Activated CD4-positive, alpha-beta memory T cell treated with anti-CD3 and anti-CD28 coated beads for 36 hours (primary cell): ENCODE measurements at places on chromosomes 13 and 19.

DNA sequence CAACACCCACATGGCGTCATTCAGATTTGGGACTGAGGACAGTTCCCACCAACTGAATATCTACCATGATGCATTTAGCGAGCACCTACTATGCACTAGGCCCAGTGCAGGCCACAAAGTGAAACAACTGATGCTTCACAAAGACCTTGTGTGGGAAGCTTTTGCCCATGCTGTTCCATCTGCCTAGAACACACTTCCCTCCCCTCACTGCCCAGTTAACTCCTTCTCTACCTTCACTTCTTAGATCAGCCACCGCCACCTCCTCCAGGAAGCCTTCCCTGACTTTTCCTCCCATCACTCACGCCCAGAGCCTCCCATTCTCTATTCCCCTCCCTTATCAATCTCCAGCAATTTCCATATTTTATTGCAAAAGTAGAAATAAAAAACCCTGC lies 25.7 kb downstream of the PTPRS start:
- no peak overlapping the region for H3K27ac ChIP-seq
- H3K4me1 ChIP-seq: no peaks in the 10 kb centered on the region
- peaks cover 16% of the 10 kb centered on the region for H3K27me3 ChIP-seq
- DNase-seq: no peak

- no peaks in the 10 kb centered on the region for H3K36me3 ChIP-seq
- no peak overlapping the region for H3K4me3 ChIP-seq
- H3K27ac ChIP-seq: no peak overlapping the region
- H3K4me1 ChIP-seq: peaks cover 13% of the 10 kb centered on the region
Observed at GRCh38 chr19:35110974-35111373, 4.6 kb upstream of the FXYD3 start.

DNA sequence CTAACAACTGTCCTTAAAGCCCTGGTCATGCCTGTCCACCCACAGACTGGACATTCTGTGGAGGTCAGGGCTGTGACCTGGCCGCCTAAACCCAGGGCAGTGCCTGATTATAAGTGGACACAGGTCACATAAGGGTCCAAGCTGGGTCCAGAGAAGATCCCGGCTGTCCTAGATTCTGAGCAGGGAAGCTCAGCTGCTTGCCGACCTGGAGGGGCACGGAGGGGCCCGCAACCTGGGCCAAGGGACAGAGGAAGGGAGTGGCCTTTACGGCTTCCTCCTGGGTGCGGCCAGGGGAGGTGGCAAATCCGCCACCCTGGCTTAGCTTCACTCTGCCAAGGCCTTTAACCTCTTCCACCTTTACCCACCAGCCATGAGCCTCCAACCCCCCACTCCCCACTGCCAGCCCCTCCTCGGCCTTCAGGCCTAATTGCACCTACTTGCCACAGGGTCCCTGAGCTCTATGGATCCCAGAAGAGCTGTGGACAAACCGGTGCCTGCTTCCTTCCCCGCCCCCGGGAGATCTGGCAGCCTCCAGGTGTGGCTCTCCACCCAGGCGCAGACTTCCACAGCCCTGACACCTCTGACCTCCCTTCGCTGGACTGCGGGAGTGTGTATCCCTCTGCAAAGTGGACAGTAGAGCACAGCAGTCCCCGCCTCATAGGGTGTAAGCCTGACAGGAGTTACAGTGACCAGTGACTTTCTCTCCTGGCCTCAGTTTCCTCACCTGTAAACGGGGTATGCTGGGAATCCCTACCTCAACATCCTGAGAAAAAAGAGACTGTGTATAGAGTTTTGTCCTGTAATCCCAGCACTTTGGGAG lies 1.7 kb downstream of the CD320 start:
- peaks cover 31% of the 10 kb centered on the region for H3K4me1 ChIP-seq
- peak overlapping the region; percentile 92 for H3K27ac ChIP-seq
- no peaks in the 10 kb centered on the region for H3K27me3 ChIP-seq
- H3K36me3 ChIP-seq: peaks cover 9% of the 10 kb centered on the region

- no peak for DNase-seq
- no peaks in the 10 kb centered on the region for H3K27me3 ChIP-seq
- no peaks in the 10 kb centered on the region for H3K4me1 ChIP-seq
- H3K36me3 ChIP-seq: peaks cover 33% of the 10 kb centered on the region
- H3K4me3 ChIP-seq: no peak overlapping the region
Observed at GRCh38 chr13:37029617-37030016, 29.0 kb downstream of the EXOSC8 start.

- H3K4me1 ChIP-seq: no peaks in the 10 kb centered on the region
- no peaks in the 10 kb centered on the region for H3K36me3 ChIP-seq
- no peaks in the 10 kb centered on the region for H3K27me3 ChIP-seq
- no peak for DNase-seq
- no peak overlapping the region for H3K27ac ChIP-seq
- no peak overlapping the region for H3K4me3 ChIP-seq
Observed at GRCh38 chr13:105569816-105570215, 965.6 kb downstream of the EFNB2 start.

DNA sequence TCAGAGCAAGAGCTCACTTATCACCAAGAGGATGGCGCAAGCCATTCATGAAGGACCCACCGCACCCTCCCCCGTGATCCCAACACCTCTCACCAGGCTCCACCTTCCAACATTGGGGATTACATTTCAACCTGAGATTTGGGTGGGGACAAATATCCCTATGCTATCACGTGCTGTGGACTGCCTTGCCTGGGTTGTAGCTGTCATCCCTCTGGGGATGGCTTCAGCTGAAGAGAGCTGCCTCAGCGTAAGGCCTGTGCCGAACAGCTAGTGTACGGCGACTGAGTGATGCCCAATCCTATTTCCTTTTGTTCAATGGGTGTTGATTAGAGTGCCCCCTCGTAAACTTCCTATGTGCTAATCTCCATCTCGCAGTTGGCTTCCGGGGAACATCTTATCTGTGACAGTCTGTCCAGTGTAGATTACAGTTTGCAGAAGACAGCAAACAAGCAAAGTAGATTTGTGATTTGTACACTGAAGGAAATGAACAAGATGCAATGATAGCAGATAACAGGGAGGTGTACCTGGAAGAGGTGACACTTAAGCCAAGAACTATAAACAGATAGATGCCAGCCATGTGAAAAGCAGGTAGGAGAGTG lies 11.8 kb upstream of the RCBTB1 start:
- no peaks in the 10 kb centered on the region for H3K36me3 ChIP-seq
- H3K4me1 ChIP-seq: no peaks in the 10 kb centered on the region
- no peak overlapping the region for H3K4me3 ChIP-seq

DNA sequence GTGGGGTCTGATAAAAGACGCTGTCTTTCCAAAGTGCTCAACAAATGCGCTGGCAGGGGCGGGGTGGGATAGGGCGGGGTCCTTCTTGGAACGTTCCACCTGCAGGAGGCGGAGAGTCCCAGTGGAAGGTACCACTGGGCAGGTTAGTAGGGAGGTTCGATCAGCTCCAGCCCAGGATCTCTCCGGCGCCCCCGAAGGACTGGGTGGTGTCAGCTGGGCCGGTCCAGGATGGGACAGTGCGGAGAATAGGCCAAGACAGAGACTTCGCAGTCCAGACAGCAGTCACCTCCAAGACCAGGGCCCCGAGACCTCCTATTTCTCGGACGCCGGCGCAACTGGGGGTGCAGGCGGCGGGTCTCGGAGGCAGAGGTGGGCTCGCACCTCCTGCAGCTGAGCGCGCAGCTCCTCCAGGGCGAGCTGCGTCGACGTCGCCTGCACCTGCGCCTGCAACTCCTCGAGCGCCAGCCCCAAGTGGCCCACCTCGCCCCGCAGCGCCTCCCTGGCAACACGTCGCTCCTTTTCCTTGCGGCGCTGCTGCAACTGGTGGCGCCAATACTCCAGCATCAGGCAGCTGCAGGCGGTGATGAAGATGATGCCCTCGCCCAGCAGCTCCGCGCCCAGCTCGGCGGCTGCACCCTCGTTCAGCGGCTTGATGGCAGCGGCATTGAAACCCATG lies 21.6 kb downstream of the VASP start:
- no peak overlapping the region for H3K4me3 ChIP-seq
- H3K27ac ChIP-seq: no peak overlapping the region
- peaks cover 27% of the 10 kb centered on the region for H3K36me3 ChIP-seq

GRCh38 chr19:8665468-8666213 lies 33.0 kb downstream of the ACTL9 start:
- no peaks in the 10 kb centered on the region for H3K36me3 ChIP-seq
- peaks cover 33% of the 10 kb centered on the region for H3K4me1 ChIP-seq
- H3K4me3 ChIP-seq: no peak overlapping the region
- peak overlapping the region; percentile 36 for H3K27ac ChIP-seq

DNA sequence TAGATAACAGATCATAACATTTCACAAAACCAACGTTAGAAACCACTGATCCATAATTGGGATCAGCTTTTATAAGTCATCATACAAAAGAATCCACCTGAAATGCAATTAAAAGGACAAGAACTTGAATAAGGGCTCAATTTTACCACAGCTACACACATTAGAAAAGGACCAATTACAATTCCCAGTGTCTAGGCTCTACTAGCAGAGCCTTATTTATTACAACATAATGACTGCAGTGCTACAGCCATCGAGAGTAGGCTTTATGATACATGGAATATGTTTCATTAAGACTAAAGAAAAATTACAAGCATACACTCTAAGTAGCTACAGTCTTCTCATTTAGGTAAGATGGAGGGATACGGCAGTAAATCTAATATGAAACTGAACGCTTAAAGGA lies 2.9 kb downstream of the RBM26 start:
- H3K4me1 ChIP-seq: peaks cover 60% of the 10 kb centered on the region
- H3K36me3 ChIP-seq: peaks cover 20% of the 10 kb centered on the region
- H3K4me3 ChIP-seq: no peak overlapping the region
- H3K27ac ChIP-seq: peak overlapping the region; percentile 40

- DNase-seq: no peak
- H3K4me3 ChIP-seq: no peak overlapping the region
- no peak overlapping the region for H3K27ac ChIP-seq
- H3K4me1 ChIP-seq: no peaks in the 10 kb centered on the region
- no peaks in the 10 kb centered on the region for H3K36me3 ChIP-seq
- no peaks in the 10 kb centered on the region for H3K27me3 ChIP-seq
Observed at GRCh38 chr13:35179920-35180663, 238.0 kb downstream of the NBEA start.

DNA sequence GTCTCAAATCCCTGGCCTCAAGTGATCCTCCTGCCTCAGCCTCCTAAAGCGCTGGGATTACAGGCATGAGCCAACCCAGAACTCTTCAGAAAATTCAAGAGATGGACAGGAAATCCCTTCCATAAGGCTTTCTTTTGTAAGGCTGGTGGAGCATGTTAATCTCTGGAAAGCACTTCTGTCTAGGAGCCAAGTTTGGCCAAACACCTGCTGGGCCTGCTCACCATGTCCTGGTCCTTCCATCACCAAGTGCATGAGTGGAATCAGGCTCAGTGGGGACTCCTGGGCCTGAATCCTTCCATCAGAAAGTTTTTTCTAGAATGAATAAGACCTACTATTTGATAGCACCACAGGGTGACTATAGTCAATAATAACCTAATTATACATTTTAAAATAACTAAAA lies 148.0 kb downstream of the DCLK1 start:
- no peak overlapping the region for H3K4me3 ChIP-seq
- peaks cover 2% of the 10 kb centered on the region for H3K27me3 ChIP-seq
- DNase-seq: no peak

GRCh38 chr13:69948016-69948415 lies 159.6 kb upstream of the ATXN8OS start:
- no peak overlapping the region for H3K4me3 ChIP-seq
- no peak overlapping the region for H3K27ac ChIP-seq
- H3K27me3 ChIP-seq: no peaks in the 10 kb centered on the region

DNA sequence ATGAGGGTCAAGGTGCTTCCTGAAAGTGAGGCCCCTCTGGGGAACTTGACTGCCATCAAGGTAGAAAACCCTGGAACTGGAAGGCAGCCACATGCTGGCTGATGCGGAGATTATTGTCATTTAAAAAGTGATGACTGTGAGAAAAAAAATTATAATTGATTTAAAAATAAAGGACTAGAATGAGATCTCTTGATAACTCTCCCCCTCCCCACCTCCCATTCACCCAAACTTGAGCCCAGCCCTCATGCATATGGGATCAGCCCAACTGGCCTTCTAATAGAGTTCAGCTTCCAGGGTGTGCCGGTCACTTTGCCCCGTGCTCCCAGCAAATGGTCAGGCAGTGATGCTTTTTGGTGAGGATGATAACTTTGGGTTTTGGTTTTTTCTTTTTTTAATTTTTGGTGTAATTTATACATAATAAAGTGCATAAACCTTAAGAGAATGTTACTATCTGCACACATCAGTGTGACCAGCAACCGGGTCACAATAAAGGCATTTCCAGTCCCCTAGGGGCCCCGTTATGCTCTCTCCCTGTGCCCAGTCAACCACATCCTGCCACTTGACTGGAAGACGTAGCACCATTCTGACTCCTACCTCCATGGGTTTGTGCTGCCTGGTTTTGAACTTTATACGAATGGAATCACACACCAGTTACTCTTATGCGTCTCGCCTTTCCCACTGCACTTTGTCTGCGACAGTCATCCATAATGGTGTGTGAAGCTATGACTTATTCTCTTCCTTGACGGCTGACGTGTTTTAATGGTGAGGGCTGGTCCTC lies 187.9 kb downstream of the USP12 start:
- DNase-seq: peak; percentile 31
- no peaks in the 10 kb centered on the region for H3K4me1 ChIP-seq
- H3K36me3 ChIP-seq: no peaks in the 10 kb centered on the region
- no peak overlapping the region for H3K27ac ChIP-seq
- peaks cover 11% of the 10 kb centered on the region for H3K27me3 ChIP-seq
- H3K4me3 ChIP-seq: no peak overlapping the region

DNA sequence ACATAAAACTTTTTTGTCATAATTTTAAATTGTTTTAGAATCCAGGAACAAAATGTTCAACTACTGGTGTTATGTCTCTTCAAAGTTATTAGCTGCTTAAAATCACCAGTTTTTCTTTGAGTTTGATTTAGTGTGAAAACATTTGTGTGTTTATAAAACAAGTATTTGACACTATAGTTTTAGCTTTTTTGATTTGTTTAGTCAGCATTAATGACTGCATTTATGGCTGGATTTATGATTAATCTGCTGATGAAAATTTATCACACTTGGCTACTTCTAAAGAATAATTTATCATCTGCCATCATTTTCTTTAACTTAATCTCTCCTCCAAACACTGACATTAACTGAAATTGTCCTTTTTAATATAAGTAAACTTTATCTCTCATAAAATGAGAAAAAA lies 1465.9 kb upstream of the SLC10A2 start:
- H3K27ac ChIP-seq: no peak overlapping the region
- no peaks in the 10 kb centered on the region for H3K36me3 ChIP-seq
- H3K27me3 ChIP-seq: no peaks in the 10 kb centered on the region
- H3K4me1 ChIP-seq: no peaks in the 10 kb centered on the region
- no peak overlapping the region for H3K4me3 ChIP-seq
- no peak for DNase-seq

DNA sequence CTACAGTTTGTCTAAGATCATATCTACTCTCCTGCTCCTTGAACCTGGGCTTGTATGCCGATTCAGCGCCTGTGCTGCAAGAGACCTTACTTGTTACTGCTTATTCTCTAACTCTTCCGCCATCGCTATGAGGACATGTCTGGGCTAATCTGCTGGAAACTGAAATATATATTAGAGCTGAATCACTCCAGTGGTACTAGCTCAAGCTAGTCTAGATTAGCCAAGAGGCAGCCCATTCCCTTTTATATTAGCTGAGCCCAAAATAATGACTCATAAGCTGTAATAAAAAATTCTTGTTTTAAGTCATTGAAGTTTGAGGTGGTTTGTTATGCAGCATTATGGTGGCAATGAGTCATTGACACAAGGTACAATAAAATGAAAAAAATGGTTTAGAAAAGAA lies 52.8 kb downstream of the SLC6A16 start:
- no peaks in the 10 kb centered on the region for H3K36me3 ChIP-seq
- H3K27ac ChIP-seq: no peak overlapping the region
- no peak for DNase-seq
- H3K4me1 ChIP-seq: peaks cover 12% of the 10 kb centered on the region

- peaks cover 11% of the 10 kb centered on the region for H3K36me3 ChIP-seq
- H3K4me3 ChIP-seq: no peak overlapping the region
- DNase-seq: no peak
- H3K27ac ChIP-seq: no peak overlapping the region
- peaks cover 18% of the 10 kb centered on the region for H3K4me1 ChIP-seq
- peaks cover 69% of the 10 kb centered on the region for H3K27me3 ChIP-seq
Observed at GRCh38 chr13:99978799-99979452, 2.7 kb upstream of the ZIC2 start.
